ENCODE measurements at places on chromosomes 16 and 17. TPM values are rescaled to one million over a fixed set of nuclear protein-coding genes. Genes with fewer than 3 reads are reported as not detected.

CDRT4 gene
- 2.4 TPM for total RNA-seq

SPAG5 gene
- 147 TPM for total RNA-seq

- H3K36me3 ChIP-seq, result peaks cover 2% of the 10 kb centered on the region
- H3K27me3 ChIP-seq, result no peaks in the 10 kb centered on the region
- no peak for DNase-seq
- no peak overlapping the region for H3K27ac ChIP-seq
- no peaks in the 10 kb centered on the region for H3K4me1 ChIP-seq
Measured at GRCh38 chr17:69207151-69207550, 21.5 kb downstream of the ABCA10 start.

DNA sequence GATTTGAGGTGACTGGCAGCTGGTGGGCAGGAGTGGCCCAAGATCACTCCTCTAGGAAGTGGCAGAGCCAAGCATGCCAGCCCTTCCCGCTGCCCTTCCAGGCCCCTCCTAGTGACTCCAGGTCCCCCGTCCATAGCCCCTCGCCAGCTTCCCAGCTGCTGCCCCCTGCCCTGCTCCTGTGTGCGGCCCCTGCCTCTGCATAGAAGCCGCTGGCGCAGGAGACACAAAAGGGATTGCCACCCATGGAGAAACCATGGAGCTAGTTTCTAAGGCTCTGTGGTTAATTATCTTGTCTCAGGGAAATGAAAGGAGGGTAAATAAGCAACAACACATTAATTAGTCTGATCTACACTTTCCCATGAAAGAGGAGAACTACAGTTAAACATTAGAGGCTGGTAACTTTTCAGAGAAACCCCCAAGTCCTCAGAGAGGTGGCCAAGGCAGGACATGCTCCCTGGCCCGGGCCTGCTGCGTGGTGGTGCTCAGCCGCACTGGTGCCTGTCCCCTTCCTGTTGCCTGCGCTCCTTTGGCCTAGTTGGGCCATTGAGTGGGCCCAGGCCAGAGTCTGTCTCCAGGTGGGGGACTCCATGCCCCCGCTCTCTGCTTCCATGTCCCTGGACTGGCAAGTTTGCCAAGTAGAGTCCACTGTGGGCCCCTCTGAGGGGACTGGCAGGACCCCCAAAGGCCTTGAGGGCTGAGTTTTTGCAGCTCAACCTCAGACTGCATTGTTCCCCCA is 65.2 kb downstream of the PRMT7 start:
- H3K27ac ChIP-seq, result no peak overlapping the region
- no peak overlapping the region for H3K4me3 ChIP-seq
- no peaks in the 10 kb centered on the region for H3K36me3 ChIP-seq
- H3K4me1 ChIP-seq, result peaks cover 4% of the 10 kb centered on the region
- no peaks in the 10 kb centered on the region for H3K27me3 ChIP-seq

- H3K4me3 ChIP-seq, result no peak overlapping the region
- no peaks in the 10 kb centered on the region for H3K27me3 ChIP-seq
- peaks cover 28% of the 10 kb centered on the region for H3K4me1 ChIP-seq
- H3K36me3 ChIP-seq, result no peaks in the 10 kb centered on the region
- no peak overlapping the region for H3K27ac ChIP-seq
Measured at GRCh38 chr17:61247439-61247838, 152.2 kb upstream of the TBX2 start.

ATP2A3 gene
- total RNA-seq, result 1.6 TPM

DNA sequence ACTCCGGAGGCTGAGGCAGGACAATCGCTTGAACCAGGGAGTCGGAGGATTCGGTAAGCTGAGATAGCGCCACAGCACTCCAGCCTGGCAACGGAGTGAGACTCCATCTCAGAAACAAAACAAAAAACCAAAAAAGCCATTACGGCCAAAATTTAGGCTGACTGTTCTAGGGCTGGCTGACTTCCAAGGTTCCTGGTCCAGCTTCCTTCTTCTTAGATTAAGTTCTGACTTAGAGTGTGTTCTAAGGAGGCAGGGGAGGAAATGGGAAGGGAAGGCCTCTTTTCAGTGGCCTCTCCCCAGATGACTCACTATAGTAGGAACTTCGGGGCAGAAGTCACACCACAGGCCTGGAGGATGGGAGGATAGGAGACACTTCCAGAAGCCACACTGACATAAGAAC is 27.7 kb upstream of the CLEC18B start:
- H3K4me3 ChIP-seq, result no peak overlapping the region
- H3K27ac ChIP-seq, result peak overlapping the region; percentile 62
- no peaks in the 10 kb centered on the region for H3K27me3 ChIP-seq
- H3K4me1 ChIP-seq, result peaks cover 3% of the 10 kb centered on the region
- H3K36me3 ChIP-seq, result peaks cover 21% of the 10 kb centered on the region
- DNase-seq, result no peak

ESRP2 gene
- 0.09 TPM for total RNA-seq

DNAAF8 gene
- total RNA-seq, result 0.68 TPM

DNA sequence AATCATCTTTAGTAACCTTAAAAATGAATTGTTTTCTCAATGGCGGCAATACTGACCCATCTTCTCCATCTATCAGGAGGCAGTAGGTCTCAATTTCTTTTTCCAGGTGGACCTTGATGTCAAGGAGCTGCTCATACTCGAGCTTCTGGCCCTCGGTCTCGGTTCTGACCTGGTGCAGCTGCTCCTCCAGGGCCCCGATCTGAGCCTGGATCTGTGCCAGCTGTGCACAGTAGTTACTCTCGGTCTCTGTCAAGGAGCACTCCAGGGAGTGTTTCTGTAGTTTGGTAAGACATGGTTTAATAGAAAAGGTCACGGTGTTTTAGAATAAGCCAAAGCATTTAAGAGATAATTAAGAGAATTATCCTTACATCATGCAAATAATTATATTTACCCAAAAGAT is 4.9 kb downstream of the KRT27 start:
- no peak overlapping the region for H3K27ac ChIP-seq
- no peaks in the 10 kb centered on the region for H3K4me1 ChIP-seq
- no peaks in the 10 kb centered on the region for H3K36me3 ChIP-seq
- no peak overlapping the region for H3K4me3 ChIP-seq
- DNase-seq, result no peak

DNA sequence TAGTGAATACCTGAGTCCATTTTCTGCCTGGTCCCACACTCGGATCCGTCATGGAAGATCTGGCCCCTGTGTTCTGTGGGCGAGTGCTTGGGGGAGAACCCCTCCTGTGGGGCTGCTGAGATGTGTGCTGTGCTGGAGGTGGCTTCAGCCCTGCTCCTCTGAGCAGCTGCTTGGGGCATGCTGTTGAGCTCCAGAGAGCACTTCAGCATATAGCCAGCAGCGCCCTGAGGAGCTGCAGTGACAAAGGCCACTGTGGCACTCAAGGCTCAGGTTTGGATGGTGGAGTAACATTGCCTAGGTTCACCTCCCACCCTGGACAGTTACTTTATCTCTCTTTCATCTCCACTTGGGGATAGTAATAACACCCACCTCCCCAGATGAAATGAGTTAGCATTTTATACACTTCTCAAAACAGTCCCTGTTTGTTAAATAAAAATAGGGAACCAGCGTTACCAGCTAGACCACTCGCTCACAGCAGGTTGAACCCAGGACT is 75.3 kb downstream of the KSR1 start:
- no peak for DNase-seq
- peak overlapping the region; percentile 75 for H3K27ac ChIP-seq
- no peak overlapping the region for H3K4me3 ChIP-seq
- no peaks in the 10 kb centered on the region for H3K27me3 ChIP-seq
- no peaks in the 10 kb centered on the region for H3K36me3 ChIP-seq

GRCh38 chr17:38925263-38925995 is at the start of gene LASP1NB:
TSS of gene LASP1NB (plus strand) at chr17:38925614.
- H3K27me3 ChIP-seq, result no peaks in the 10 kb centered on the region
- H3K4me1 ChIP-seq, result peaks cover 43% of the 10 kb centered on the region
- peak within 1 kb of the TSS; percentile 54 for H3K27ac ChIP-seq
- H3K36me3 ChIP-seq, result no peaks in the 10 kb centered on the region
- DNase-seq, result peak; percentile 36

DNA sequence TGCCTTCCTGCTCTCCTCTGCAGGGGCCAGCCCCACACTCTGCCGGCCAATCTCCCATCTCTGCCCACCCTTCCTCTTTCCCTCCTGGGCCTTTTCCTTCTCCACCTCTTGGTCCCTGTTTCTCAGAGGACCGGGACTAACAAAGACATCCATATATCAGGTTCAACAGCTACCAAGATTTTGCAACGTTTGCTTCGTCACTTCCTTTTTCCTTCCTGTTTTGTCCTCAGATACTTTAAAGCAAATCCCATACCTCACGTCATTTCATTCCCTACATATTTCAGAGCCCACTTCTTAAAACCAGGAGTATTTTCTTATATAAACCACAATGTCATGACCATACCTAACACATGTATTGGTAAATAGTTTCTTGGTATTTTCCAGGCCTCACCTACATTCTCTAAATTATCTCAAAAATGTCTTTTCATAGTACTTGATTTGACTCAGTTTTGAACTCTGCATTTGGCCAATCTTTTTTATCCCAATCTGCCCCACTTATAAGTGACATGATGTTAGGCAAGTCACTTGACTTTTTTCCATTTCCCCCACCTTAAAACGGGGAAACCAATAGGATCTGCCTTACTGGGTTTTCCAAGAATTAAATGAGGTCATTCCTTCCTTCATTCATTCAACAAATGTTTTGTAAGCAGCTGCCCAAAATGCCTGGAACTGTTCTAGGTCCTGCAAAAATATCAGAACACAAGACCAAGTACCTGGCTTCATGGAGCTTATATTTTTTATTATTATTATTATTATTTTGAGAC is 7.2 kb upstream of the USP10 start:
- no peaks in the 10 kb centered on the region for H3K27me3 ChIP-seq
- H3K4me3 ChIP-seq, result no peak overlapping the region
- no peak overlapping the region for H3K27ac ChIP-seq
- peaks cover 8% of the 10 kb centered on the region for H3K4me1 ChIP-seq

KRT34 gene
- total RNA-seq, result not detected

DNA sequence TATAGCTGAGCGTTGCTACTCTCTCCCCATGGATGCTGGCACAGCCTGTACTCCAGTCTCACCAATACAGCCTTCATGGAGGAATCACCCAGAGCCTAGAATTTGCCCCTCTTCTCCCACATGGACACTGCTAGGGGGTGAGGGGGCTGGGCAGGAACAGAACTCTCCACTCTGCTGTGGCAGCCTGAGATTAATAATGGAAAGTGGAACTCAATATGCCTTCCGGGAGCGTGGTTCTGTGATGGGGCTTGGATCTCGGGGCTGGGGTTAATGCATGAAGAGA is 1.2 kb downstream of the SLC9A5 start:
- H3K4me3 ChIP-seq, result peak overlapping the region; percentile 90
- peaks cover 31% of the 10 kb centered on the region for H3K4me1 ChIP-seq
- no peak for DNase-seq
- H3K36me3 ChIP-seq, result no peaks in the 10 kb centered on the region

DNA sequence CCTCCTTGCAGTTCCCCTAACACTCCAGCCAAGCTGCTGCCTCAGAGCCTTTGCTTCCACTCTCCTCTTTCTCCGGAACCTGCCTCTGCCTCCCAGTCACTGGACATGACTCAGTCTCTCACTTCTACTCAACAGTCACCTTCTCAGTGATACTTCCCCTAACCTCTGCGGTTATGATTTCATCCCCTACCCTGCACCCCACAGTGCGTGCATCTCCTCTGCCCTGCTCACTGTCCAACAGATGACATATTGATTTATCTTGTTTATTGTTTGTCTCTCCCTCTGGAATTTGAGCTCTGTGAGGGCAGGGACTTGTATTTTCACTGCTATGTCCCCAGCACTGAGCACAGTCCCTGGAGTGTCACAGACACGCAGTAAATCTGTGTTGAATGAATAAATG is 100.7 kb downstream of the CYLD start:
- H3K27ac ChIP-seq, result no peak overlapping the region
- H3K4me3 ChIP-seq, result no peak overlapping the region
- no peaks in the 10 kb centered on the region for H3K36me3 ChIP-seq
- peaks cover 5% of the 10 kb centered on the region for H3K4me1 ChIP-seq
- H3K27me3 ChIP-seq, result peaks cover 23% of the 10 kb centered on the region

RNF157 gene
- 50.4 TPM for total RNA-seq

WSCD1 gene
- 93.3 TPM for total RNA-seq

TANGO6 gene
- total RNA-seq, result 21.1 TPM

KRTAP1-1 gene
- total RNA-seq, result not detected

- H3K27me3 ChIP-seq, result no peaks in the 10 kb centered on the region
- H3K27ac ChIP-seq, result no peak overlapping the region
- no peak overlapping the region for H3K4me3 ChIP-seq
- H3K36me3 ChIP-seq, result peaks cover 5% of the 10 kb centered on the region
- no peak for DNase-seq
- H3K4me1 ChIP-seq, result peaks cover under 1% of the 10 kb centered on the region
Measured at GRCh38 chr17:1158879-1159278, 20.9 kb downstream of the ABR start.

MYH11 gene
- total RNA-seq, result 0.09 TPM

DNA sequence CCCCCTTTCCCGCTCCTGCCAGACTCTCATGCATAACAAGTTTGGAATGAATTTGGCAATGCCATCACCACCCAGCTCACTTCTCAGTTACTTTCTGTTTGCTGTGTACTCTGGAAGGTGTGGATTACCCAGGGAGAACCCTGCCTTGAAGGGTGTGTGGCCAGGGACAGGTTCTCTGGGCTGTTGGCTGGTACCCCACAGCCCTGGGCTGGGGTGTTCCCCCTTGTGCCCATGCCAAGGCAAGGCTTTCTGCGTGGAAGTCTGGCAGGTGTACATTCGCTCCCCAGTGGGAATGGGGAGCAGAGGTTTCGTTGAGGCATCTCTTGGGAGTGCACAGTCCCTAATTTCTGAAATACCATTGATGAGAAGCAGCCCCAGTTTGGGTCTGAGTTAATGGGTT is 187.7 kb downstream of the CCDC182 start:
- DNase-seq, result no peak
- peaks cover 95% of the 10 kb centered on the region for H3K4me1 ChIP-seq
- peak overlapping the region; percentile 74 for H3K4me3 ChIP-seq

DNA sequence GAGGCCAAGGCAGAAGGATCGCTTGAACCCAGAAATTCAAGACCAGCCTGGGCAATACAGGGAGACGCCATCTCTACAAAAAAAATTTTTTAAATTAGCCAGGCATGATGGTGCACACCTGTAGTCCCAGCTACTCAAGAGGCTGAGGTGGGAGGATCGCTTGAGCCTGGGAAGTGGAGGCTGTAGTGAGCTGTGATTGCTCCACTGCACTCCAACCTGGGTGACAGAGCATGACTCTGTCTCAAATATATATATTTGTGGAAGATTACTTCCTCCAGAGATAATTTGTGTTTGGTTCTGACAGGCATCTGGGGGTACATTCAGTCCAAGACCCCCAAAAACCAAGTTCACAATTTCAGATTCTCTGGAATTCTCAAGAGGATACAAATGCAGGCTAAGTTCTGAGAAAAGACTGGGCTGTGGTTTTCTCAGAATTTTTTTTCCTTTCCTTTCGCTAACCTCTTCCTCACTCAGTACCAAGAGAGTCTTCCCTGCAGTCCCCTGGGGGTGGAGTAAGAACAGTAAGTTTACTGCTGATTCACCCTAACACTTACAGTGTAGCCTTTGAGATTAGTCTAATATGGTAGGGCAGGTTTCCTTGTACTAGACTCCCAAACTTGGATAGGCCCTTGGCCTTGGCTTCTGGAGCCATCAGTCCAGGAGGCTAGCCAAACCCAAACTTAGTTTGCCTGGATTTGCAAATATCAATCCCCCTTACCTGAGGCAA is 15.1 kb downstream of the GSDMB start:
- H3K4me1 ChIP-seq, result no peaks in the 10 kb centered on the region
- H3K27me3 ChIP-seq, result no peaks in the 10 kb centered on the region
- H3K36me3 ChIP-seq, result no peaks in the 10 kb centered on the region
- H3K27ac ChIP-seq, result no peak overlapping the region
- no peak for DNase-seq

CTRL gene
- total RNA-seq, result 2.5 TPM

KRT12 gene
- not detected for total RNA-seq

- no peaks in the 10 kb centered on the region for H3K36me3 ChIP-seq
- no peak for DNase-seq
- no peak overlapping the region for H3K4me3 ChIP-seq
- no peaks in the 10 kb centered on the region for H3K27me3 ChIP-seq
- no peak overlapping the region for H3K27ac ChIP-seq
Measured at GRCh38 chr17:72989074-72989610, 103.3 kb downstream of the SLC39A11 start.

TRAF7 gene
- total RNA-seq, result 85.5 TPM
